ENCODE measurements at places on chromosomes 5 and 9.

- no peak for DNase-seq
These were observed 41.9 kb downstream of the SETX start for GRCh38 chr9:132312873-132313272.

GRCh38 chr5:40314275-40314674 lies 365.4 kb upstream of the PTGER4 start:
- DNase-seq = no peak

DNA sequence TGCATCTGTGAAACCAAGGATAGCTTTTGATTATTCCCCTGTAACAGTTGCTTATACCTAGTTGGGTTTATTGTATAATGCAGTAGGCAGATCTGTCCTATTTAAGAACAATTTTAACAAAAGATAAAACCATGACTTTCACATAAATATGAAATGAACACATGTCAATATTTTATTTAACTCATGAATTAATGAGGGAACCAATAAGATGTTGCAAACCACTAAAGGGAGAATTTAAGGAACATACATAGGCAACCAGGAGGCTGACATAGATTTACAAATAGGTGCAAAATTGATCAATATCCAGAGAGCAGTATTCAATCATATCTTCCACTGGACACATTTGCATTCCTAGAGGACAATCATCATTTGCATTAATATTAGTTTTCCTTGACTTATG lies 280.0 kb upstream of the BRINP1 start:
- DNase-seq = no peak

- DNase-seq = no peak
These were observed 2.2 kb upstream of the ANXA6 start for GRCh38 chr5:151159649-151160373.

DNA sequence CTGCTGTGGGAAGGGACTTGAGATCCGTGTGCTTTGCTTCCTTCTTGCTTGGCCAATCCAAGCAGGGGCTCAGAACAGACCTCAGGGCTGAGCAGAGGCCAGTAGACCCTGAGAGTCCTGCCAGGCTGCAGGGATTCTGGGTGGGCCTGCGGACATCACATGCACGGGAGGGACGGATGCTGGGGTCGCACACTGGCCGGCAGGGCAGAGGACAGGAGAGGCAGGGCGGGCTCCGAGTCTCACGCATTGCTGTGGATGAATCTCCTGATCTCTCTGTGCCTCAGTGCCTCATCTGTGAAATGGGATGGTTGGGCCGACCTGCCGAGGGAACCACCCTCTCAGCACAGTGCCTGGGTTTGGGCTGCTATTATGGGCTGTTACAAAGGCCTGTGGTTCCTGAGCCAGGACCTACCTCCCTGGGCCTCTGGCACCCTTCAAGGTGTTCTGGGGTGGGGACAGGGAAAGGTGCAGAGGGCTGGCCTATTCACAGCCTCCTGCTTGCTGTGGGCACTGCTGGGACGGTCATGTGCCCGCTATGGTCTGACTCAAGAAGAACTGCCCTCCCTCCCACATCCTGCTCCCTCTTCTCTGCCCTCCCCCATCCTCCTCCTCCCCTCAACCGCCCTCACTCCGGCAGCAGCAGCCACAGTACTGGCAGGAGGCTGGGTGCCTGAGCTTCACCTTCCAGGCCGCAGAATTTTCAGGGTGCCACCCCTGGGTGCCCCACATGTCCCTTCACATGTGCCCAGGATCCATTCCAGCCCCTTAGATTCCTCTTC lies 43.3 kb downstream of the NCS1 start:
- DNase-seq = no peak

GRCh38 chr9:86185872-86186271 lies 73.6 kb downstream of the C9orf153 start:
- no peak for DNase-seq

DNA sequence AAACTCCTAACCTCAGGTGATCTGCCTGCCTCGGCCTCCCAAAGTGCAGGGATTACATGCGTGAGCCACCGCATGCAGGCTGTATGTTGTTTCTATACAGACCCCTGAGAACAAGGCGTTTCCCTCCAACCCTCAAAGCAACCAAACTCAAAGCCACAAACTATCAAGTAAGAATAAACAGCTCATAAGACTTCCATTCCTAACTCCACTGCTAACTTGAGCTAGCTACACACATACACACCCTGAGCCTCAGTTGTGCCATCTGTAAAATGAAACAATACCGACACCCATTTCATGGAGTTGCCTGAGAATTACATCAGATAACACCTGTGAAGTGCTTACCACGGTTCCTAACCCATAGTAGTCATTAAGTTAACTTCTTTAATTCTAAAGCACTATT lies 70.8 kb downstream of the SERINC5 start:
- no peak for DNase-seq

DNA sequence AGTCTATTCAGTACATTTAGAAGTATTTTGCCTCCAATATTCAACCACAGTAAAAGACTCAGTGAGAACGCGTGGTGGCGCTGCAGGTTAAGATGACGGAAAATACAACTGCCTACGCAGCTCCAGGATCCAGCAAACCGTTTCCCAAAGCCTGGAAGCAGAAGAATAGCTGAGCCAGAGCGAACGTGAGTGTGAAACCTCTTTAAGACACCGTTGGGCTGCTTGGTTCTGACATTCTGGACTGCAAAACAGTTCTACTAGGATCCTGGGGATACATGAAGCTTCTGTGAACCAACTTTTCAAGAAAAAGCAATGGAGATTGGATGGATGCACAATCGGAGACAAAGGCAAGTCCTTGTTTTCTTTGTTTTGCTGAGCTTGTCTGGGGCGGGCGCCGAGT lies at the start of gene PCDHB16:
Gene PCDHB16 (plus strand): TSS at position 140 of the 400 bp plus-strand sequence. CDS start 173 bp downstream, at position 313.
- DNase-seq = no peak

DNA sequence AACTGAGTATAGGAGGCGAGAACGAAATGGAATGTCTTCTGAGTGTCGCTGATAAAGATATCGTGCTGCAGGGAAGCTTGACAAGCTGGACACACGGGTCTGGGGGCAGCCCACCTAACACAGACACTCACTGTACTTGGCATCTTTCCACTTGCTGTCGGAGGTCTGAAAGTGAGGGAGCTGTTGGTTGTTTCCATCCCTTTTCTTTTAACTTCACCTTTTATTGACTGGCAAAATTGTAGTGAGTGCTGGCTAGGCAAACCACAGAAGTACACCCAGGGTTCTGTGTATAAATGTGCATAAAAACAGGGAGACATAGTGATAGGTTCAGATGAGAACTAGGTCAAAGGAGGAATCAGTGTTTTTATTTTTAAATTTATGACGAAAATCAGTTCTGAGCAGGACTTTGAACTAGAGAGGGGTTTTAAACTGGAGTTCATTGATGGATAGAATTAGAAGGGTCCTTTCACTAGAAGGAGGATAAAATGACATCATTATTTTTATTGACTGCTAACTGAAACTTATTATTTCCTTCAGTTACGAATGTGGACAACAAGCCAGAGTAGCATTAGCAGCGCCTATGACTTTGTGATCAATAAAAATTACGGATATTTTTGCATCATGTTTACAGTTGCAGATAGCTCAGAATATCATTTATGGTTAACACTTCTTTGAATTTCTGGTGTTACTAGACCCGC lies 817 bp downstream of the GAPVD1 start:
- no peak for DNase-seq

DNA sequence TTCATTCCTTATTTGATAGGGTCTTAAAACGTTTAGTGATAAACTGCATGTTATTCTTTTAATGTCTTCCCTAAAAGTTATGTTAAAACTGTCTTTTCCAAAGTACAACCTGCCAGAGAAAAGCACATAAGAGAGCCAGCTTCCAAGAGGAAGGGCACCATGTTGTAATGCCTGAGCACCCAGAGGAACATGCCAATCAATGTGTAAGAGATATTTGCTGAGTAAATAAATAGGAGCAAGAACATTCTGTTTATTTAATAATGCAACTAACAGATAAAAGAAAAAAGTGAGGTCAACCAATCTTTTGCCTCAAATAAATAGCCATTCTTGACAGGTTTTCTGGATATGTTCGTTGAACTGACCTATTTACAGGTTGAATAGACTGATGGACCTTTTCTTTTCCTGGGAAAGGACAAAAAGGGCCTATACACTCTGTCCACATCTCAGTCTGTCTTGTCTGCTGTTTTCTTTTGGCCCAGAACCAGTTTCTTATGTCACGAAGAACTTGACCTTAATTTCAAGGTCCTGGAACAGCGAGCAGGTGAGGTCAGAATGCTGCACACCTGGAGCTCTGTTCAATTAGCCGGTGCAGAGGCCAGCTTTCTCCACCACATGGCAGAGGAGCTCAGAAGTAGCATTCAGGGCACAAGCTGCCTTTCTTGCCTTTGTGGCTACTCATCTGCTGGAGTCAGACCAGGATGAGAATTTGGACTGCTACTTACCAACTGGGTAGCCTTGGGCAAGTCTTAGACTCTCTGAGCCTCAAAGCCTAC lies 77.7 kb downstream of the PLCXD3 start:
- DNase-seq = no peak

- DNase-seq = no peak
These were observed 81.4 kb downstream of the CD180 start for GRCh38 chr5:67115246-67115645.

DNA sequence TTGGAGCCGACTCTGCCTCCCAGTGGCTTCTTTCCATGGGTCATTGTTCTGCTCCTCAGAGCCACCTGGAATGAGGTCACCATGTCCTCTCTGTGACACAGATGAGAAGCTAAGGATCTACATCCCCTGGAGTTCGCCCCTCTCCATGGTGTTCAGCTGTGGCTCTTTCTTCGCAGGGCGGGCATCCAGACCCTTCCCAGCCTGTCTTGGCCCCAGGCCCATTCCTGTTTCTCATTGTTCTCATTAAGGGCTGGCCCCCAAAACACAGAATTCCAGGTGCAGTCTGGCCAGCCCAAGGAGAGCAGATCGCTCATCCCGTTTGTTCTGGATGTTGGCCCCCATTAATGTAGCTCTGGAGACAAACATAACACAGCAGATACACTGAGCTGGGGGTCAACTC lies 66.4 kb upstream of the COL15A1 start:
- no peak for DNase-seq

DNA sequence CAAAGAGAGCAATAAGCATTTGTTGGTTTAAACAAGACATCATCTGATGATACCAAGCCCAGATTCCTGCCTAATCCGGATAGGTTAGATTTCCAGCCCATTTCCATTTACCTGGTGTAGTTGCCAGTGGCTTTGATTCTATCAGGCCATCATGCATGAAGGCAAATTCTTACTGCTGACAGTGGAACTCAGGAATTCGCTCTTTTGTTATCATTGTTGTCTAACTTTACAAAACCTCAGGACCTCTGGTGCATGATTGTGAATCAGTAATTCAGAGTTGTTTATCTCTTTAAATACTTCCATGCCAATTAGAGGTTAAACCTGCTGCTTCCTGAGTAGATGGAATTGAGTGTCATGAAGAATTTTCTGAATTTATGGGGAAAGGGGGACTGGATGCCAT lies 76.5 kb downstream of the C9orf152 start:
- no peak for DNase-seq

DNA sequence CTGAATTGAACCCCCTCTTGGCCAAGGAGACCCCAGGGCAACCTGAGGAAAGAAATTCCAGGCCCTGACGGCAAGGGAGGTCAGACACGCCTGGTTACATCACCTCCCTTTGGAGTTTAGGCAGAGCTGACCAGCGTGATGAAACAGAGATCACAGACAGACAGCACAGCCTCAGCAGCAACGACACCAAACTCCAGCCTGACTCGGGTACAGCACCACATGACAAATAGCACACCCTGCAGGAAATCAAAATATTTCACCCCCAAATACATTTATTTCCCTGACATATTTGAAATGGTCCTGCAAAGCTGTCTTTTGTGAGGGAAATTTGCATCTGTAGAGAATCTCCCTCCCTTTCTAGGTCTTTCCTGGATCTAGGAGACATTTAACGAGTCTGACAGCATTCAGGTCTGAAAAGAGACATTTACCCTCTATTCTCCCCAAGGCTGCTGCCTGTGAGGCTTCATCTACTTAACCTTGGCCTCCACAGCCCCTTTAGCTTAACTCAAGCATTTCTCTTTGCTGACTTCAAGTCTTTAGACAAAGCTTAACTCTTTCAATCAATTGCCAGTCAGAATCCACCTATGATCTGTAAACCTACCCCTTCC lies 2.6 kb downstream of the QSOX2 start:
- DNase-seq = no peak

GRCh38 chr5:134462761-134463160 lies 51.1 kb upstream of the CDKN2AIPNL start:
- DNase-seq = no peak

DNA sequence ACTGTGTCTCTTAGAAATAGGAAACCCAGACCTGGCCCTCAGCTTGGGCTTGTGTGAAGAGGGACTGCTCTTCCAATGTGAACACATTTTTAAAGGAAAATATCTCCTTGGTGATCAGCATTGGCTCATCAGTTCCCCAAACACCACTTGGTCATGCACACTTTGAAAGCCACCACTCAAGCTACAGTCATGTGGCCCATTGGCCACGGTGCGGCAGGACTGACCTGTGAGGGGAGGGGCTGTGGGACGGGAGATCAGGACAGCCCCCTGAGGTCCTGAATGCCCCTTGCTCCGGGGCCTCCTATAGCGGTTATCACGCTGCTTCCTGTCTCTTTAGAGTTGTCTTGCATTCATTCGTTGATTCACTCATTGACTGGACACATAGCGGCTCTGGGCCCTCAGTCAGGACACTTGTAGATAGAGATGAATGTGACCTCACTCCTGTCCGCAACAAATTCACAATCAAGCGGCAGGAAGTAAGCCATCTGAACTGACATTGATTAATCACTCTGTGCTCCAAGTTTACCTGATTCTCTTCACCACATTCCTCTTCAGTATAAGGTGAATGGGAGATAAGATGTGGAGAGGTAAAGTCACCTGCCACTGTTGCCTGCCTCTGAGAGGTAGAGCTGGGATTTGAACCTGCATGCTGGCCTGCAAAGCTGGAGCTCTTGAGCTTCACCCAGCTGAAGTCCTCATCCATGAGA lies 73.1 kb downstream of the COL15A1 start:
- no peak for DNase-seq

GRCh38 chr9:117494401-117495090 lies 79.7 kb upstream of the ASTN2 start:
- DNase-seq = no peak

GRCh38 chr9:100426189-100426529 lies 784 bp upstream of the MSANTD3 start:
- no peak for DNase-seq

GRCh38 chr5:68707575-68707974 lies 386.2 kb upstream of the SLC30A5 start:
- DNase-seq = no peak

DNA sequence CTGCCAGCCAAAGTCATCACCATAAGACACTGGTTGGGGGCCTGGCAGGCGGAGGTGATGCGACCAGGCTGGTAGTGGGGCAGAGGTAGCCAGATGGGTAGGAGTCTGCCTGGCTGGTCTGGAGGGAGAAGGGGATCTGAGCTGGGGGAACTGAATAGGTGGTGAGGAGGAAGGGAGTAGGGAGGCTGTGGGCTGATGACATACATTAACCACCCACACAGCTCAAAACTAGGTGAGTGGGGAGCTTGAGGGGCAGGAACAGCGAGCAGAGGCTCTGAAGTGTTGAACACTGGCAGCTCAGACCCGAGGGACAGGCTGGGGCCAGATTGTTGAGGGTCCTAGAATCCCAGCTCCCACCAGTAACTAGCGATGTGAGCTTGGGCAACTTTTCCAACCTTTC lies 81.0 kb downstream of the DAB2IP start:
- DNase-seq = no peak

Measured in GM04503 (cell line).